ENCODE measurements at places on chromosomes 4 and X.

DNA sequence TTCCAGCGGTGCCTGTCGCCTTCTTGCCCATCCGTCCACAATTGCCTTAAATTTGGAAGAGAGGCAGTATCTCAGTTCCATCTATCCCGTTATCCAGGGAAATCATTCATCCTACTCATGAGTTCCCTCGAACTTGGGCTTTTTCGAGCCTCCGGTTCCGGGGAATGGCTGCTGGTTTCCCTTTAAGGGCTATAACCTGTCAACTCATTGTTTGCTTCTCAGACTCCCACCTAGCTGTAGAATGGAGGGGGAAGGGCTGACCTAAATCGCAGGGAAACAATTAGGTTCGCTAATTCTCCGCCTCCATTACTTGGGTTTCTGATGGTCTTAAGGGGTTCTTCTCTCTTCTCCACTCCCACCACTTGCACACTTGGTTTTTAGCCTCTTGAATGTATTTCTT is 1.2 kb downstream of the UCHL1 start:
- no peak for DNase-seq

GRCh38 chr4:125358453-125358852 is 43.7 kb downstream of the FAT4 start:
- no peak for DNase-seq

GRCh38 chr4:20351360-20352162 is 99.9 kb downstream of the SLIT2 start:
- no peak for DNase-seq

DNA sequence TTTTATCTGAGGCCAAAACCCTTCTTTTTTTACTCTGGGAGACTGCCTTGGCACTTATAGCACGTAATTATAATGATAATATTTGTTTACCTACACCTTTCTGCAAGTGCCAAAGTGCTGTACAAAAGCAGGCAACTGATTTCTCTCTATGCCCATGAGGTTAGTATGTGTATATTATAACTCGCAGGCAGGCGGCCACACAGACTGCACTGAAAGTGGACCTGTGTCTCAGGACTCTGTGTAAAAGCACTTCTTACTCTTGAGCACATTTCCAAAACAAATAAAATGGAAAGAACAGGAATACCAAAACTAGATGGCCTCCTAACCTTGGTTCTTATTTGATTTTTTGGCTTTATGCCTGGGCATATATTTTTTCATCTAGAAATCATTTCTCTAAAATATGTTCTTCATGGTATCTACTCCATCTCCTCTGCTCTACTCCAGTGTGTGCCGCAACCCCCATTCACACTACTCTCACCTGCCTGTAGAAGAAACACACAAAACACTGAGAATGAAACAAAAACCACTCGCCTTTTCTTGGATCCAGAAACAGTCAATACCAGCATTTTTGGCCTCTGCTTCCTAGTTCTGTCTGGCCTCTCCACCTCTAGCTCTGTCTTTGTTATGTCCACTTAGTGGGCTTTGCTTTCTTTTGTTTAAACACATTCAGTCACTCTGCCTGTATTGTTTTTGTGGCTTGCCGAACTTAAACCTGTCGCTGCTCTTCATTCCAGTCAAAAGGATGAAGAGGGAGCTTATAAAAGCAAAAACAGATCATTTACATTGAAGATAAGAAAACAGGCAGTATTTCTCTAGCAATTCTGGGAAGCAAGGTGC is 934.5 kb upstream of the TENM3 start:
- no peak for DNase-seq

- DNase-seq = no peak
Observed at GRCh38 chr4:71383984-71384383, 45.2 kb downstream of the SLC4A4 start.

GRCh38 chr4:59057804-59058203 is 1947.6 kb upstream of the IGFBP7 start:
- DNase-seq = no peak
